Fibroblast of skin of right biceps (primary cell): ENCODE measurements at places on chromosomes 5 and 9.

DNA sequence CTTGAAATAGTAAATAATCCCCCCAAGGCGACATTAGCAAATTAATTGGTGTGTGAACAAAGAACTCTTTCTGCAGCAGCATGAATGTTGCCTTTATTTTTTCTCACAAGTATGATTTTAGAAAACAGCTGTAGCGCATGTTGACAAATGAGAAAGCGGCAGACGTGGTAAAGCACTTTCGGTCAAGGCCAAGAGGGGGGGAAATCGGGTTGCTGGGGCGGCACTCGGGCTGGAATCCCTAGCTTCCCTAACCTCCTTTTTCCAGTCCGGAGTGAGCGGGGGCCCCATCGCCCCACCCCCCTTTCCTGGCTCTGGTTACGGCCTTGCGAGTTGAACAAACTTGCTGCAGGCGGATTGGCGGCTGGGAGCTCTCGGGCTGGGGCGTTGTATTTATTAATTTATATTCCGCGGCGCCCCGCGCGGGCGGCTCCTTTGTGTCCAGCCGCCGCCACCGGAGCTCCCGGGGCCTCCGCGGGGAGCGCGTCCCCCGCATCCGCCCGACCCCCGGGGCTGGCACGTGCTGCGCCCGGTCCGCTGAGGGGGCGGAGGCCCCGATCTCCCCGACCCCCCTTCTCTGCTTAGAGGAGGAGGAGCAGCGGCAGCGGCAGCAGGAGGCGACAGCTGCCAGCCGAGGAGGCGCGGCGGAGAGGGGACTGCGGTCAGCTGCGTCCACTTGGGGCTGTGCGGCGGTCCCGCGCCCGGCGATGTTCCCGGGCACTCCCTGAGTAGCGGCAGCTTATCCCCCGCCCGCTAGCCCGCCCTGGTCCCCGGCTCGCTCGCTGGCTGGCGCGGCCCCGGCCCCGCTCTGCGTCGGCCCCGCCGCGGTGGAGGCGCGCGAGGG is at the start of gene RHOBTB3:
Gene RHOBTB3, plus strand, starts transcription at position 607 of the 841 bp plus-strand sequence. CDS start 347 bp downstream, outside the sequence.
- DNase-seq = peak; percentile 94

DNA sequence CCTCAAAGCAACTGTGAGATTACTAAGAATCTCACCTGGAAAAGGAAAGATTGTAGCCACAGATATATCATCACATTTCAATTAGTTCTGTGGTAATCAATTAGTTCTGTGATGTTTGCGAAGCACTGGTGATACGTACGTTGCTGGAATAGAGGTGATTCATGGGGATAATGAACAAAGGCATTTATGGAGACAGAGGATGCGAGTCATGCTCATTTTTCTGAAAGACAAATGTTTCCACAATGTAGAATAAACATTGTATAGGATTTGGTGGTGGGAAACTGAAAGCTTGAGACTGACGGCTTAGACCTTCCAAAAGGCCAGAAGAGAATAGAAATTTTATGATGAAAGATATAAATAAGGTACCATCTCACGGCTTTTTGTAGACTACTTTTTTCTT is 507.3 kb upstream of the TYRP1 start:
- peak; percentile 61 for DNase-seq

- no peak for DNase-seq
These were observed 15.8 kb upstream of the NRARP start for GRCh38 chr9:137317718-137318511.

- DNase-seq = no peak
These were observed 55.6 kb downstream of the GPR21 start for GRCh38 chr9:123089040-123089439.

GRCh38 chr5:125346316-125346715 is 599.9 kb upstream of the ZNF608 start:
- no peak for DNase-seq

DNA sequence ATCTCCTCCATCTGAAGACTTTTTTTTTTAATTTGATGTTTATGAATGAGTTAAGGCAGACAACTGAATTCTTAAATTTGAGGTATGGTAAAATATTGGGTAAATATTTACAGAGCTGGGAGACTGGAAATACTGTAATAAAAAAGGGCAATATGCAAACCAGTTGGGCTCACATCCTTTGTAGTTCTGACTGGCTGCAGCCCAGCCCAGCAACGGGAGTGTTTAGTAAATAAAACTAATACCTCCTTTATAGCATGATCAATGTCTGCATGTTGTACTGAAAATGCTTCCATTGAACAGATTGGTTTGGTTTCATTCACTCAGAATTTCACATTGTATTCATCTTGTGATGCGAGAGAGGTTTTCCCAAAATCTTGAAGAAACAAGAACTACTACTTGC is 365.0 kb downstream of the DMRT2 start:
- DNase-seq = no peak

DNA sequence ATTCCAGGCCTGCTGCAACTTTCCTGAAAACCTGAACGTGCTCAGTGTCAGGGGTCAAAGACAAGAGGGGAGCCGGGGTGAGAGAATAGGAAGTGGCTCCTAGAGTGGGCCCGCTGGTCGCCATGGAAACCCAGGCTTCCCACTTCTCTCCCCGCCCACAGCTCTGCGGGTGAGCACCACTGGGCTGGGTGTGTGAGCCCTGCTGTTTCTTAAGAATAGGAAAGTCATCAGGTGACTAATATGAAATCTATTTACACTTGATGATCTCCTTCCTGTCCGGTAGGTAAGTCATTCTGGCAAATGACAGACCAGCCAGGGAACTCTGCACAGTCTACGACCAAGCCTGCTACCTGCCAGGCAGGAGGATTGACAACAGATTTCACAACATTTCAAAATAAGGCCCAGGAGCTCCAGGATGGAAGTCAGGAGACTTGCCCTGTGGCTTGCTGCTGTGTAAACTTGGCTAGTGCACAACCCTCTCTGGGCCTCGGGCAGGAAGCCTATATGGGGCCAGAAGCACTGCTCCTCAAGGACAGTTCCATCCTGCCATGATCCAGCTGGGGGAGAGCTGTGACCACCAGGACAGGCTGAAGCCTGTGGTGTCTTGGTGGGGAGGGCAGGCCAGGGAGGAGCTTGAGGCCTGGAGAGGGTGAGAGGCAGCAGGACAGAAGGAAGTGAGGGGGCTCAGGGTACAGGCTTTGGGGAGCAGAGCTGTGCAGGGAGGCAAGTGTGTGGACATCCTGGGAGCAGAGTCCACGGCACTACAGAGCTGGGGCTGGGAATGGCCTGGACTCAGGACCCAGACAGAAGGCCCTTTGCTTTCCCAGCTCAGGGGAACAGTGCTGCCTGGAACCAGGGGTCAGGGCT is 60.6 kb downstream of the SHB start:
- peak; percentile 94 for DNase-seq

GRCh38 chr9:99986642-99987041 is 80.2 kb downstream of the STX17 start:
- DNase-seq = no peak

DNA sequence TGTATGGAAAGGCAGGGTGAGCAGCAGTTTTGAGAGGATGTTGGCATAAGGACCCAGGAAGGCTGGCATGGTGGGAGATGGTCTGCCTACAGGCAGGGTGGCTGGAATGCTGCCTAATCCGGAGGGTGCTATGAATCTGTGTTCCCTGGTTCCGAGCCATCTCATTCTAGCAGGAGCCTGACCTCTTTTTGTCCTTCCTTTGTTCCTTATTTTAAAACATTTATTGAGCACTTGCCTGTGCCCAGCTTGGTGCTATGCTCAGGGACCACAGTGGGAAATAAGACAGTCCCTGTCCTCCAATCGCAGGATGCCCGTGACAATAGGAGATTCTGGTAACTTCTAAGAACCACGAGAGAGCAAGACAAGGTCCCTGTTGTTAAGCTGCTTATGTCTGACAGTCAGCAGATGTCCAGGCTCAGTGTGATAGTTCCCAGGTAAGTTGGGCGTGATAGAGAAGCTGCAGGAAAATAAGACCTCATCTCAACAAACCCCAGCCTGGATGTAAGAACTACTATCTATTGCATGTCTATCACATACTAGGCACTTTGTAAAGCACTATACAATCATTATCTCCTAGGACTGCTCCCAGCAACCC is 9.1 kb upstream of the ZBTB34 start:
- DNase-seq = no peak

DNA sequence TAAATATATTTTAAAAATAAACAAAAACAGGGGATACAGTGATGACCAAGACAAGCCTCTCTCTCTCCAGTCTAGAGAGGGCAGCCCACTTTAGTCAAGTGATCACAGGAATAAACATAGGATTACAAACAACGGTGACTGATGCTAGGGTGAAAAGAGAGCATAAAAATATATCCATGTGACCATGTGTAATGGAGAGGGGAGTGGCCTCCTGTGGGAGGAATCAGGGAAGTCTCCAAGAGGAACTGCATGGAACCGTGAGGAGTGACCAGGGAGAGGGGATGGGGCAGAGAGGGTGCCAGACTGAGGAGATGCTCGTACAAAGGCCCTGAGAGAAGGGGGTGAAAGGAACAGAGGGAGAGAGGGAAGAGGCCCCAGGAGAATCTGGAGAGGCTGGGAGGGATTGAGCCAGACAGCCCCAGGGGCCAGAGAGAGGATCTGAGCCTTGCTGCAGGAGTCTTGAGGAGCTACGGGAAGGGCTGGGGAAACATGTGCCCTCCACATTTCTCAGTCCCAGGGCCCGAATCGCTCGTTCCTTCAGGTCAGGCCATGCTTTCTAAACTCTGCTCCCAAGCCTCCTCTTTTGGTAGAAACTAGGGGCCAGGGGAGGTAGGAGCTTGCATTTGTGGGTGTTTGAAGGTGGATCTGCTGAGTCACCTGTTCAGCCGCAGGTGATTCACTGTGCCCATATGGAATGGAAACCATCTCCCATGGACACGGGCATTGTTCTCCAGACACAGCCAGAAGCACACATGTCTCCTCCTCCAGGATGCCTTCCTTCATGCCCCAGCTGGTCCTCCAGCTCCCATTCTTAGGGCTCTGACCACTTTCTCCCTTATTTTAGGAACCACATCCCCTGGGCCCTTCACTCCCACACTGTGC is 63.8 kb downstream of the PAX5 start:
- no peak for DNase-seq

GRCh38 chr9:100756217-100756616 is 178.3 kb downstream of the CAVIN4 start:
- no peak for DNase-seq

- peak; percentile 74 for DNase-seq
These were observed 144.0 kb upstream of the ZNF462 start for GRCh38 chr9:106718936-106719335.

DNA sequence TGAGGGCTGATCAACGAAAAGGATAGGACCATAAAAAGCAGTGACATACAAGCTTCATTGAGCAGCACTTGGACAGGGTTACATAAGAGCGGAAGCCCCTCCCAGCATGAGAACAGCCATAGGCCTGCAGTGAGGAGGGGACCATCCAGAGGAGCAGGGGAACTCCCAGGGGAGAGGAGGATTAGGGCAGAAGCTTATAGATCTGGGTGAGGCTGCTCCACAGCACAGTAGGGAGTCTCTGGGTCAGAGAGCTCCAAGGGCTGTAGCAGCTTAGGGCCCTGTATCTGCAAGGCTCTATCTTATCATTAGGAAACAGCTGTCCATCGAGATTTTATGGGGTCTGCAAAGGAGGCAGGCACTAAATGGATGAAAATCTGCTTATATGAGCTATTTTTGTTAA is 186.6 kb downstream of the DOCK8 start:
- no peak for DNase-seq

DNA sequence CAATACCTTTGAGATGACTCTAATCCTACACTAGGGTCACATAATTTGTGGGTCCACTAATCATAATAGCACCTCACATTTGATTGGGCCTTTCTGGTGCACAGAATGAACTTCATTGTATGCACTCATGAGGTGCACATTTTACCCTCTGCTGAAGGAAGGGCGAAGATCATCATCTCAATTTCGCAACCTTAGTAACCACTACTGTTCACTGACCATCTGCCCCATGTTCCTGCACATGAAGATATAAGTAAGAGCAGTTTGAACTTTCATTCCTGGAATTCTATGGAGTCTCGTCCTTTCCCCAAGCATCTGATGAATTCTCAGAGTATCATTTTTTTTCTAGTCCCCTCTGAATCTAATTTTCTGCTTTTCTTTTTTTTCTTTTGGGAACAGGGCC is 21.2 kb downstream of the GAS1 start:
- peak; percentile 32 for DNase-seq

- no peak for DNase-seq
These were observed 273.2 kb upstream of the MPDZ start for GRCh38 chr9:13552606-13553215.

- peak; percentile 73 for DNase-seq
These were observed 106.2 kb upstream of the TXNDC8 start for GRCh38 chr9:110443866-110444220.

- no peak for DNase-seq
These were observed 5.2 kb downstream of the BICD2 start for GRCh38 chr9:92759446-92759845.

- DNase-seq = no peak
These were observed 3.2 kb downstream of the ENTPD8 start for GRCh38 chr9:137437691-137438590.

GRCh38 chr9:36566813-36567221 is 5.9 kb upstream of the MELK start:
- DNase-seq = no peak

DNA sequence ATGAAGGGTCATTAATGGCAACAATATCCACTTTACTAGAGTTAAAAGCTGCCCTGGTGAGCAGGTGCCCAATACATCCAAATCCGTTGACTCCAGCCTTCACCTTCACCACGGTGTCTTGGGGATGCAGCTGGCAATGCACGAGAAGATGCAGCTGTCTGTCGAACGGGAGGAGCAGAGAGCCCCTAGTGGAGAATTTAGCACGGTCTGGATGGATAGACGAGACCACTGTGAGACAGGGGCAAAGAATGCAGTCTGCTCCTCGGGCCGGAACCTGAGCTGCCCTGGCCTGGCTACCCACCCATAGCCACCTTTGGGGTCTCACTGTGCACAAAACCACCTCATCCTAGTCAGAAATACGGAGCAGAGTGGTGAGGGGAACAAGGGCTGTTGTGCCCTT is 35.1 kb downstream of the ADRA1B start:
- DNase-seq = peak; percentile 67

DNA sequence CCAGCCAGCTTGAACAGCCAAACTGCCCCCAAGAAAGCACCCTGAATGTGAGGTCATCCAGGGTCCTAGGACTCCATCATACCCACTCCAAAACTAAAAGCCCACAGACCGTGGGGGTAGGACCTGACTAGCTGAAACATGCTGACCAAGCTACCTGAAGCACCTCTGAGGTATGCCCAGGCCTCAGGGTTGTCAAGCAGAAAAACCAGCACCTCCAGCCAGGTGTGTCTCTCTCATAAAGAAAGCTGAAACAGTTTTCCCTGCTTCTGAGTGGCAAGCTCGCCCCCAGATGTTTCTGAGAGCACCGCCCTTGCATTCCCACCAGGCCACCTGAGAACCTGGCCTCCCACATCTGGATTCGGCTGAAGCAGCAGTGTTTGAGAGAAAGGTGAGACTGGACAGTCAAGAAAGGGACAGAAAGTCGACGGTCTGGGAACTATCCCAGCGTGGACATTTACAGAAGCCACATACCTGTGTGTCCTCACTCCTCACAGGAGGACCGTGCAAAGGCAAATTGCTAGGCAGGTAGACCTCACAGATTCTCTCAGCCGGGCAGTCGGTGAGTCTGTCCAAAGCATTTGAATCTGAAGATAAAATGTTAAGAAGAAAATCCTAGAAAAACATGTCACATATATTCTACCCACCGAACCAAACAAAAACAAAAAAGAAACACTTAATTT is 155.6 kb upstream of the RASEF start:
- DNase-seq = no peak

GRCh38 chr9:138009803-138010690 is 132.5 kb downstream of the CACNA1B start:
- no peak for DNase-seq

GRCh38 chr5:102737161-102737560 is 17.9 kb upstream of the PAM start:
- DNase-seq = no peak
